ENCODE measurements at places on chromosomes 2 and 18.

DNA sequence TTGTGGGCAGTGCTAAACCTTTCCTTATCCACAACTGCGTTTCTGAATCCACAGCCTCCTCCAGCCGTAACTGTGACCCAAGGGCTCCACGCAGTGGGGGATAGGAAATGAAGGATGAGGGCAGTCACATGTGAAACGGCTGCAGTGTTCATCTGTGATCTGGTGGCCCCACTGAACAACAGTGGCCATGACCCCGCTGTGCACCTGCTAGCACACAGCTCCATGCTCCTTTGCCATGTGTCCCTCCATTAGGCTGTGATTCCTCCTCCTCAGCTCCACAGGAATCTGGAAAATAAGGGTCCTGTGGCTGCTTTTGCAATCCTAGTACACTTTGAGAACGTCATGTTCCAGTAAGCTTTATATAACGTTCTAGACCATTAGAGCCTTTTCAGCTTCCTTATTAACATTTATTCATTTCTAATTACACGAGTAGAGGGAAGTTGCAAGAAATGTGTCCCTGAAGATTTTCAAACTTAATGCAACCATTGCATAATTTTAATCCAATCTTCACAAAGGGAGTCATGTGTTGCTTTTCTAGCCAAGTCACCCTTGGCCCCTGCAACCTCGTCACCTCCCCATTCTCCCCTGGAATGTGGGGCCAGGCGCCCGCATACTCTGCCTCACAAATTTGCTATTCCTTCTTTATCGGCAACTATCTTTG lies 7.1 kb upstream of the NAPG start:
- DNase-seq = no peak

DNA sequence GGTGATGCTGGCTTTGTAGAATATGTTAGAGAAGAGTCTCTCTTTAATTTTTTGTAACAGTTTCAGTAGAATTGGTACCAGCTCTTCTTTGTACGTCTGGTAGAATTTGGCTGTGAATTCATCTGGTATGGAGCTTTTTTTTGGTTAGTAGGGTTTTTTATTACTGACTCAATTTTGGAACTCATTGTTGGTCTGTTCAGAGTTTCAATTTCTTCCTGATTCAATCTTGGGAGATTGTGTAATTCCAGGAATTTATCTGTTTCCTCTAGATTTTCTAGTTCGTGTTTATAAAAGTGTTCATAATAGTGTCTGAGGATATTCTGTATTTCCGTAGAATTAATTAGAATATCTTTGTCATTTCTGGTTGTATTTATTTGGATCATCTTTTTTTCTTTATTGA lies 943.5 kb downstream of the TRIB2 start:
- DNase-seq = no peak

GRCh38 chr18:45384962-45385315 lies 230.3 kb upstream of the SLC14A2 start:
- DNase-seq = no peak

DNA sequence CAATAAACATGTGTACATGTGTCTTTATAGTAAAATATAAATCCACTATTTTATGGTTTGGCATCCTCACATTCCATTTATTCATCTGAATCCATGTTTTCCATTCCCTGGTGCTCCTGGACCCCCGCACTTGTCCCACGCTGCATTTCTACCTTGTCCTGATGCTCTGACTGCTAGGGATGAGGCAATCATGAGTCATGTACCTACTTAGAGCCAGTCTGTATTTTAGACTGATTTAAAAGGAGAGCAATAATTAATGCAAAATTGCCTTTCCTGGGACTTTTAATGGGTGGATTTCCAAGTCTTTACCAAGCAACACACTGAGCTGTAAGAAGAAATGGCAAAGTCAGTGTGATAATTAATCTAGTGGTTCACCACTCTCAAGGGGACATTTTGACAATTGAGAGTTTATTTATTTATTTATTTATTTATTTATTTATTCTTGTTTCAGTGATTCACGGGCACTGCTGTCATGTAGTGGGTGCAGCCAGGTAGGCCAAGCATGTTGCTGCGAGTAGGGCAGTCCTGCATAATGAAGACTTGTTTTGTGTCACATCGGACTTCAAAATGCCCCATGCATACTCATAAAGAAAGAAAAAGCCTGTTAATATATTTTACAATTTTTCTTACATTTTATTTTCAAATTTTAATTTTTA lies 419.3 kb upstream of the VWC2L start:
- no peak for DNase-seq

DNA sequence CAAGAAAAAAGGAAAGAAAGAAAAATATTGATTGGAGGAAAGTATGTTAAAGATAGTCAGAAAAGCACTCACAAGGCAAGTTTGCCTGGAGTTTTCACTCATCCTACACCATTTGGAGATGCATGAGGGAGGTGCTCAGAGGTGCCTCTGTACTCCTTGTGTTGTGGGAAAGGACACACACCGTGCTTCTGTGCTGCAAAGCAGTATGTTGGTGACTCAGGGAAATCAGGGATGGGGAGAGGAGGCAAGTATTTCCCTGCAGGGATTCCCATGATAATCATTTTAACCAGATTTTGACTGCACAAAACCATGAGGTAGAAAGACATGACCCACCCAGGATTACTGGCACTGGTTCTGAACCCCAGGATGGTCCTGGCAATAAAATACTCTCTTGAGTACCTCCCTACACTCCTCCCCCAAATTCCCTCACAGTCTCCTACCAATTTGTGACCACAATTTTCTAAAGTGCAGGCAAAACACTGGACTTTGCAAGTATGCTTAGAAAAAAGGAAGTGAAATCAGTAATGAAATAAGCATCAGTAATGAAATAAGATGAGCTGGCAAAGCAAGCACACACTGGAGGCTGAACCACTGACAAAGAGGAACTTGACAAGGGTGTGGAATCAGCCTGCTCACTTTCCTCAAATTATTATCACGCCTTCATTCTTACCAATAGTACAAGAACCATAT lies 155.5 kb upstream of the ACVR2A start:
- DNase-seq = no peak

GRCh38 chr18:54163453-54163852 lies 61.0 kb downstream of the MBD2 start:
- no peak for DNase-seq

DNA sequence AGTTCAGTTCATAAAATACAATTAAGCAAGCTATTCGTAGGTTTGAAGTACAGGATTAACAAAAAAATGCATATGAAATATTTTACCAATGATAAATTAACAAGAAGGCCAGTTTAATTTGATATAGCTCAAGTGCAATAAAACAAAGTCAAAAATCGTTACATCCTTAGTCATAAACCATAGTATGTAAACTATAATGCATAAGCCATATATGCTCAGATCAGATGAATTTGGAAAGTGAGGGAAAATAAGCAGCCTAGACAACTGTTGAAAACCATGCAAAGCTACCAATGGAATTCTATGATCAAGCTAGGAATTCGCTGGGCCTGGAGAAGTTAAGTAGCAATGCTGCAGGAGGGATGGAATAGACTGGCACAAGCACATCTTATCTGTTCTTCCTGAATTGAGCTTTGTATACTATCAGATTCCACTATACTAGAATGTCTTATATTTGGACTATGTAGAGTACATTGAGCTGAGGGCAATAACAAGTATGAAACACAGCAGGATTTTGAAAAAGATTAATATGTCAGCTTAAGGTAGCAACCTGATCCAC lies 682.0 kb downstream of the IRS1 start:
- DNase-seq = no peak

GRCh38 chr2:171345971-171346722 lies 87.6 kb downstream of the METTL8 start:
- DNase-seq = no peak

- no peak for DNase-seq
Observed at GRCh38 chr18:56888978-56889377, 237.8 kb downstream of the WDR7 start.

GRCh38 chr2:86557836-86558235 lies 5.4 kb downstream of the CHMP3 start:
- no peak for DNase-seq

- no peak for DNase-seq
Observed at GRCh38 chr2:237473878-237474441, 13.1 kb upstream of the MLPH start.

DNA sequence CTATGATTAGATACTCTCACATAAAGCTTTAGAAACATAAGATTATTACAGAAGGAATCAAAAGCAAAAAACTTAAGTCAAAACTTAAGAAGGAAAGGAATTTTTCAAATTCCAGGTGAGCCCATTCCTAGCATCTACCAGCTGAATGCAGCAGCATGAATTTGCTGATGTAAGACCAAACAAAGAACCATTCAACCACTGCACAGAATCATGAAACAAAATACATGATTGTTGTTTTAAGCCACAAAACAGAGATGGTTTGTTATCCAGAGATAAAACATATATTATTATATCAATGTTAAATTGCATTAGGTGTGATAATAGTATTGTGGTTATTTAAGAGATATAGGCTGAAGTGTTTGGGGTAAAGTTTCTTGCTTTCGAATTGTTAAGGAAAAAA lies 29.0 kb downstream of the PIGN start:
- DNase-seq = no peak

GRCh38 chr2:222592176-222592575 lies 63.7 kb downstream of the FARSB start:
- DNase-seq = no peak

GRCh38 chr2:238097988-238098871 lies 1.9 kb upstream of the ESPNL start:
- DNase-seq = no peak

GRCh38 chr2:98357849-98358248 lies 11.6 kb downstream of the CNGA3 start:
- DNase-seq = no peak

DNA sequence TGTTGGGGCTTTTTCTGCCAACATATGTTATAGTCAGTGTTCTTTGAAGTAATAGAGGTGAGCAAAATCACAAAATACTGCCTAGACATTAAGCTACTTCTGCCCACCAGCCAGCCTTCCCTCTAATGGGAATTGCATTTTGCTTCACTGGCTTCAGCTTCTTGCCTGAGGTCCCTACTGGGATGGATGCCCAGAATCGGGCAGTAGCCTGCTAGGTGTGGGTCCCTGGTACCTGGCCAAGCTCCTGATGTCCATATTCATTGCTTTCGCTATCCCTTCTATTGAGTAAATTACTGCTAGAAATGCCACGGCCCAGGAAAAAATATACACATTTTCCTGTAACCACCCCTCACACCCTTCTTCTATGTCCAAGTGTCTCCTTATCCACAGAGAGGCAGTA lies 27.0 kb downstream of the CRYGD start:
- DNase-seq = no peak

- no peak for DNase-seq
Observed at GRCh38 chr2:54206596-54206995, 49.4 kb downstream of the TSPYL6 start.

DNA sequence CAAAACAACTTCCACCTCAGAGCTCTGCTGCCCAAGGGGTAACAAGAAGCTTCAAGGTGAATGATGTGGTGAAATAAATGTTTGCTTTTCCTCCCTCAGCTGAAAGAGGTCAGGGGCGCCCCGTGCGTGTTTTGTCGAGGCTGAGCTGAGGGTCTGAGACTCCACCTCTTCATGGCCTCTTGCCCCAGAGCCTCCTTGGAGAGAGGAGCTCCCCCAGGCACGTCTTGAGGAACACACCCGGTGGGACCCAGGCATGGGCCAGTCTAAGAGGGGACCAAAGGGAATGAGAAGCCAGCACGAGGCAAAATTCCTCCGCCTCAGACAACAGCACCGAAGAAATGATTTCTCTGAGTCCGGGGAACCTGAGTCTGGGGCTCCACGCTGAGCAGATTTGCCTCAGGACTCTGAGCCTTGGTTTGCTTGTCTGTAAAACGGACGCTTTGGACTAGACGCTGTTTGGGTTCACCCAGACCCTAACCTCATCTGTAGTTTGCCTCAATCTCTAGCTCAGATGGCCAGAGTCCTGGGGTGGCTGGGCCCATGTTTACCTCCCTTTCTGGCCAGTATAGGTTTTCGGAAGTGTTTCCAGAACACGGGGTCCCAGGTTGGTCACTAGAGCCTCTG lies 56.4 kb upstream of the ODC1 start:
- DNase-seq = no peak

DNA sequence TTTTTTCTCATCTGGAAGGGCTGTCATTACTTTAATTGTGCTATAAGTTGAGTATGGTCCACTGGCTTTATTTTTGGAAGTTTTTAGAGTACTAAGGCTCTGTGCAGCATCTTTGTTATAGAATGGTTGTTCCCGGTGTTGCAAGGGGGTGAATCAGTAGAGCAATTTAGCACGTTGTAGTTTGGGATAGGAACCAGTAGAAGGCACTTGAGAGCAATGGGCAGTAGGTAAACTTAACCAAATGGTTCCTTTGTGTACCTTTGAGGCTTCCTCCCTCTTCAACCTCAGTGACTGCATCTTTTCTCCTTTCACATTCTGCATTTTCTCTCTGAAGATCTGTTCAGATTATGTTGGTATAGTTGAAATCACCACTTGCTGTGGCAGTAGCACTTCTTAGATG lies 238.2 kb upstream of the SYT4 start:
- no peak for DNase-seq

- no peak for DNase-seq
Observed at GRCh38 chr2:23351388-23352141, 33.4 kb upstream of the KLHL29 start.

- no peak for DNase-seq
Observed at GRCh38 chr18:27668158-27668557, 483.1 kb upstream of the CHST9 start.

GRCh38 chr2:202238234-202239197 lies at the start of gene SUMO1:
SUMO1 (minus strand) TSS chr2:202238597; CDS start chr2:202238451, 146 bp downstream.
- peak; percentile 89 for DNase-seq

- DNase-seq = no peak
Observed at GRCh38 chr2:176390276-176391147, 121.3 kb downstream of the MTX2 start.

GRCh38 chr2:150410809-150411208 lies 76.7 kb downstream of the RND3 start:
- DNase-seq = no peak

DNA sequence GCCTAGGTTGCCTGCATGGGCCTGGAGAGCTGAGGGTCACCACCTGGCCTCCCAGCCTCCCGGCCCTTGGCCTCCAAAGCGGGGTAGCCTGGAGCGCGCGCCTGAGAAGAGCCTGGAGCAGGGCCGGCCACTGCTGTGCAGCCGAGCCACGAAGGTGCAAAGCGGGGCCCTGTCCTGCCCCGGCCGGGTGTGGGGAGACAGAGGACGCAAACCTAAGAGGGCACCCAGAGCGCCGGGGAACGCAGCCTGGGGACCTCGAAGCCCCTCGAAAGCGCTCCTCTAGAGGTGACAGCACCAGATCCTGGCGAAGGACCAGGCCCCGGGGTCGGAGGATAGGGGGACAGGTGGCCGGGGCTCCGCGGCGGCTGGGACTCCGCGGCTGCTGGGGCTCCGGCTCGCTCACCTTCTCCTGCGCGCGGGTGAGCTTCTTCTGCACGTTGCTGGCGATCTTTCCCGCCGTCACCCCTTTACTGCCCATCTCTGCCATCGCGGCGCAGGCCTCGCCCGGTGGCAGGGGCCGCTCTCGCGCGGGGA lies 430 bp downstream of the BIN1 start:
- no peak for DNase-seq

- DNase-seq = no peak
Observed at GRCh38 chr2:238790126-238790832, 57.6 kb upstream of the TWIST2 start.

Measured in effector memory CD8-positive, alpha-beta T cell (primary cell).